Hematopoietic multipotent progenitor cell treated with erythropoietin and hydrocortisone succinate and interleukin-3 and kit ligand, for 6 days (in vitro differentiated cells): ENCODE measurements at places on chromosomes 13 and 19.

- DNase-seq = no peak
Observed at GRCh38 chr13:75160984-75161383, 321.0 kb downstream of the TBC1D4 start.

GRCh38 chr19:18684642-18684993, 1.1 kb downstream of the CRTC1 start:
- no peak for DNase-seq

GRCh38 chr13:27853335-27853734, 61.1 kb downstream of the GSX1 start:
- DNase-seq = no peak

DNA sequence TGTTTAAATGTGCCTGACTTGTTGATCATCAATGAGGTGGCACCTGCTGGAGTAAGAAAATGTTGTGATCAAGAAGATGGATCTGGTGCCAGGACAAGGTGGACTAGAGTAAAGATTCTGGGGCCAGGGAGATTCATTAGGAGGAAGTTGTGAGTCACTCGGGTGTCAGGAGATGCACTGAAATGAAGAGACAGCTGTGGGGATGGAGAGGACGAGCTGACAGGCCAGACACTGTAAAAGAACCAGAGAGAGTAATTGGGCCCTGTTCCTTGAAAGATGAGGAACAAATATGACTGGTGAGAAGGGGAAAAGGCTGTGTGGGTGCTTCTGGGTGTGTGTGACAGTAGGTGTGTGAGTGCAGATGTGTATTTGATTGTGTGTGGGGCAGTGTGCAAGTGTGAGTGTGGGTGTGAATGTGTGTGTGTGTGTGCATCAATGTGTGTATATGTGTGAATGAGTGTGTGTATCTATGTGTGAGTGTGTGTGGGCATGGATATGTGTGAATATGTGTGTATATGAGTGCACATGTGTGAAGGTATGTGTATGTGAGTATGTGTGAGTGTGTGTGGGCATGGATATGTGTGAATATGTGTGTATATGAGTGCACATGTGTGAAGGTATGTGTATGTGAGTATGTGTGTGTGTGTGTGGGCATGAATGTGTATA, 260.5 kb downstream of the RFC3 start:
- no peak for DNase-seq

DNA sequence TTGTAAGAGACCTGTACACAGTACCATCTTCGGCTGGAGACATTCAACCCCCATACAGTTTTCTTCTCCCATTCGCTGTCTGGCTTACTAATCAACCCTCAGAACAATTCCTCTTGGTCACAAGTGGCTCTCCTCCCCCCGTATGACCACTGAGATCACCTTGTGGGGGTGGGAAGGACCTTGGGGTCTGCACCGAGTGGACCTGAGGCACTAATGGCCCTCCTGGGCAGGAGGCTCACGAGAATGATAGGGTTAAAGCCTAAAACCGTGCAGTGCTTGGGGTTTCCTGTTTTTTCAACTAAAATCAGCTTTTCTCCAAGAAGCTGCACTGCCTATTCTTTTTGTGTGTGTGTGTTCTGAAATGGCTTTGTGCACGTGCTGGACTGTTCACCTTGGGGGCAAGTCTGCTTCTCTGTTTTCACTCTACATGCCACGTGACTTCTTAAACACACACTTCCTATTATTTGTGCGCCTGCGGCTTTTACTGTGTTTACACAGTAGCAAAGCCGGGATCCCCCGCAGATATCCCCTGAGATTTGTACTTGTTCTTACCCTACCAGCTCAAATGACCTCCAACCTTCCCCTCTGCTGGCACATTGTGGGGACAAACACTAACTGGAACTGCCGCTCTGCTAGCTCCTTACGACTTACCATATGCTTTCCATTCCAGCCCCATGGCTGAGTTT, 12.3 kb downstream of the RBM26 start:
- peak; percentile 42 for DNase-seq

DNA sequence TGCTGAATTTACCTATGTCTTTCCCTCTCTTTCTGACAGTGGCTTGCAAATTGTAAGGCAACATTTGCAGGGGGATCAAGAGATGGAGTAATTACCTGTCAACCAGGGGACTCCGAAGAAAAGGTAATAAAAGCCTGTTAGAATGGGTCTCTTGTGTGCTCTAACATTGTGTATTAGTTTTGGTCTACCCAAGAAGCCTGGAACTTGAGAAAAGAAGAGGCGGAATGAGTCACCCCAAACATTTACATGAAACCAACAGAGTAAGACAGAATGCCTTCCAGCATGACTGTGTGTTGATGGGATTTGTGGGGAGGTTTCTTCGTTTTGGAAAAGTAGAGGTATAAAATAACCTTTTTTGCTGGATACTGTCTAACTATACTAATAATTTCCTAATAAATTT, 36.7 kb downstream of the ZAR1L start:
- no peak for DNase-seq

DNA sequence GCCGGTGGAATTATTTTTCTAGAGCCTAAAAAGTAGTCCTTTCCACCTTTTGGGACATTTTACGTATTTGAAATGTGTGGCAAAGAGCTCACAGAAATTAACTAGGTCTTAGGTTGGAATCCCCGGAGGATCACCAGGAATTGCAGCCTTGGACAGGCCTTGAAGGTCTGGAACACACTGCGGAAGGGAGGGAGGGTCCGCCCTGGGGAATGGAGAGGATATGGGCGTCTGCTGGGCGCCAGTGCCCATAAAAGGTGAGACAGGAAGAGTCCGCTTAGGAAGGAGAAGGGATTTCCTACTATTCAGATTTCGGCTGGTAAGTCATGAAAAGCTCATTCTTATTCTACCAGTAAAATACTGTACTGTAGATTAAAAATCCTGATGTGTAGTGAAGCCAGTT, 111.9 kb downstream of the COL4A2 start:
- no peak for DNase-seq

GRCh38 chr13:97140131-97140530, 82.0 kb upstream of the MBNL2 start:
- DNase-seq = no peak

GRCh38 chr13:69487576-69487975, 620.0 kb upstream of the ATXN8OS start:
- DNase-seq = no peak

DNA sequence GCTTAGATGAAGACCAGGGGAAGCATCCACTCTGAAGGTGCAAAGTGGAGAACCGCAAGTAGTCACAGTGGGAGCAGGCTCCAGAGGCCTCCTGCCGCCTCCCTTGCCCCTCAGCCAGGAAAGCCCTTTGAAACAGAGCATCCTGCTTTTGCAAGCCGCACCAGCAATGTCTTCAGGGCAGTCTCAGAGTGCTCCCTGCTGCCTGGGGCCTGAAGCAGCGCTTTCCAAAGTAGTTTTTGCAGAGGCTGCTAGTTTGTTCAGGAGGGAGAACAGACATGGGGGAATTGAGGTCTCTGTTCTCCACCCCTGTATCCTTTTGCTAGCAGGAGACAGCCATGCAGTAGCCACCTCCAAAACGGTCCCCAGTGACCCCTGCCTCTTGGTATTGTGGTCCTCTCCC, 15.8 kb upstream of the POP4 start:
- DNase-seq = no peak

GRCh38 chr13:90719461-90719860, 628.0 kb upstream of the MIR17HG start:
- DNase-seq = no peak

GRCh38 chr19:41123716-41124294, 9.6 kb downstream of the CYP2F1 start:
- DNase-seq = no peak
